Thyroid gland (tissue), 4 donors: ENCODE measurements at places on chromosomes 11 and 22. TPM values are rescaled to one million over a fixed set of nuclear protein-coding genes. Genes with fewer than 3 reads are reported as not detected.

DNA sequence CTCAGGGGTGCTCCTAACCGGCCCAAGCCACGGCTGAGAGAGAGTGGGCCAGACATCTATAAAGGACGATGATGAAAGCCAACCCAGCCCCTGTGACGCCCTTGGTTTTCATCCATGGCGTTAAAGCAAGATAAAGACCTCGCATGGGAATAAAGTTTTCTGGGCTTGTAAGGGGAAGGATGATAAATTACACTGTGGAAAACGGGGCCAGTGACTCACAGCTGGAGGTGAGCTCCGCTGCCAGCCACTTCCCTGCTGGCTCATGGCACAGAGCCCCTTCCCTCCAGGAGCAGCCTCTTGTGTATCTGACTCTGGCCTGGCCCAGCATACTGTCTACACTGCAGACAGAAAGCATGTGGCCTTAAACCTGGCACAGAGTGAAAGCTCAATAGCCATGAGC lies 503.2 kb upstream of the B3GAT1 start:
- peak; percentile 39 for DNase-seq

- DNase-seq = peak; percentile 78
These were observed at the start of gene HSPA8 for GRCh38 chr11:123061403-123062157. HSPA8 (minus strand) TSS chr11:123062136; CDS start chr11:123061324, 812 bp downstream.

DNA sequence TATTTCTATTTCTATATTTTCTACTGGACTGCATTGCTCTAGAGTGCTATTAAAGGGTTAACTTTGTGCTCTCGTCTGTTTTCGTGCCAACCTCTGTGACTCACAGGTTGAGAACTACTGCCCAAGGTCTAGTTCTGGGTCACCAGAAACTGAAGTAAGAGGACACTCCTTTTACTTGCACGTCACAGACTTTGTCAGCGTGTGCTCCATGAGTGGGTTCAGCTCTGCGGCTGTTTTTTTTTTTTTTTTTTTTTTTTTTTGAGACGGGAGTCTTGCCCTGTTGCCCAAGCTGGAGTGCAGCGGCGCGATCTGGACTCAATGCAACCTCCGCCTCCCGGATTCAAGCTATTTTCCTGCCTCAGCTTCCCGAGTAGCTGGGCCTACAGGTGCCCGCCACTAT lies 49.8 kb downstream of the CLMP start:
- peak; percentile 61 for DNase-seq

DNA sequence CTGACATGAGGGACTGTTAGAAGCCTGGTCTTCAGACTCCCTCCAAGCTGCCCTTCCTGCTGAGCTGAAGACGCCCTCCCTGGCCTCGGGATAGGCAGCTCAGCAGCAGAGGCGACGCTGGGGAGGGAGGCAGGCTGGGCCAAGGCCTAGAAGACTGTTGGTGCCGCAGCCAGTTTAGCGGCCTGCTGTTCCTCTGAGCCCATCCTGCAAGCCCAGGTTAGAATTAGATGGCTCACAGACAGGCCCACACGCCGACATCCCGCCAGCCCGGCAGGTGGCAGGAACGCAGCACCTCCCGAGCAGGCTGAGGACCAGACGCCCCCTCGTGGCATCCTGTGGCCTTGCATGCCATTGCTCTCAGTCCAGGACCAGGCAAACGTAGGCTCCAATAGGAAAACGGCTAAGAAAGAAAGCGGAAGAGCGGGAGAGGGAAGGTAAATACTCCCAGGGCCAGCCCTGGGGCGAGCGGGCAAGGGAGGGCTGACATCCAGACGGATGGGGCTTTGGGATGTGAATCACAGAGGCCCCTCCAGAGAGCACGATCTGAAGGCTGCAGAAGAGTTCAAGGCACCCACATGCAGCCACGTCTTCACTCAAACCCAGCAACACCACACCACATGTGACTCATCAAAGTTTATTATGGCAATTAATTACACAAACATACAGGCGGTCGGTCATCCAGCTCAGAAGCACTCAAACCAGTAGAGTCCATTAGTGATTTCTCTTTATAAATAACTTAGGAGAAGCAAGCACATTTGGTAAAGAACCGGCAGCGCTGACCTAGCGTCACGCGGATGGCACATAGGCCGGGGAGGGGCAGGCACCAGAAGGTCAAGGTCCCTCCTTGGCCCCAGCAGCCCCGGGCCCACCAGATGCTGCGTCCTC lies 27.6 kb downstream of the CD5 start:
- DNase-seq = peak; percentile 86

DNA sequence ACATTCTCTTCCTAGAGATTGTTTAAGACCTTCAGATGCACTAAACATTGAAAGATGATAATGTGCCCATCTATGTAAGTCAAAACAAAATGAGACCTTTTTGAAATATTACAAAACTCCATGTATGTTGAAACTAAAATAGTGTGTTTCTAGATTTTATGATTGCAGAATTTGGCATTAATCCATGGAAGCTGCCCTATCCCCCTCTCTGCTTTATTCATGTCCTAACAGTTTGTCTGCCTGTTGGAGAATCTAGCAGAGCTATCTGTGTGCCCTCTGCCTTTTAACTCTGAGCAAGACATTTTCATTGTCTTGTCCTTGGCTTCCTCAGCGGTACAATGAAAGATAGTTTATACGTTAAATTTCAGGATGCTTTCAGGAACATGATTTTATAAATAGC lies 105.5 kb downstream of the FAT3 start:
- DNase-seq = no peak

Gene RHBDD3
- total RNA-seq = 54.9 TPM

DNA sequence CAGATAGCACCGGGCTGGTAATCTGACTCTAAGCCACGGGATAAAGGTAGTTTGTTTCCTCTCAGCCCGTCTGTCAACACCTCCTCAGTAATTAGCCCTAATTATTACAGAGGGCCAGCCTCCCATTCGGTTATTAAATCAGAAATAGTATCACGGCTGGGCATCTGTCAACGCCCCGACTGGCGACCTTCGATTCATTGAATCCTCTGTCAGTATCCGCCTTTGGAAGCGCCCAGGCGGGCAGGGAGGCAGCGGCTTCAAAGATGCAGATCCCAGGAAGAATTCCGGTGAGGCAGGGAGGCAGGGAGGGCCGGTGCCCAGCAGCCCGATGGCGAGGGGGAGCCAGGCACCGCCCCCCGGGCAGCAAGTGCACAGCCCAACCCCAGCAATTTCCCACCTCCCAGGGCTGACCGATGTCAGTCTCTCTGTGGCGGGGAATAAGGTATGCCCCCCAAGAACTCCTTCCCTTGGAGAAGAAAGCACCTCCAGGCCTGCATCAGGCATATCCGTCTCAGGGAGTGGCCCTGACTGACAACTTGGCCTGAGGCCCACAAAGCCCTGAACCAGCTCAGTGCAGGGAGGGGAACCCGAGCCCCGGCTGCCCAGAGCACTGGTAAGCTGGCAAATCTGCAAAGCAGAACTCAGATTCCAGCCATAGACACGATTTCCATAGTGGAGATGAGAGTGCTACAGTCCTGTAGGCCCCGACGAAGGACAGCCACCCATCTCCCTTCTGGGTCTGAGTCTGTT lies 11.4 kb downstream of the GNB1L start:
- DNase-seq = no peak

DNA sequence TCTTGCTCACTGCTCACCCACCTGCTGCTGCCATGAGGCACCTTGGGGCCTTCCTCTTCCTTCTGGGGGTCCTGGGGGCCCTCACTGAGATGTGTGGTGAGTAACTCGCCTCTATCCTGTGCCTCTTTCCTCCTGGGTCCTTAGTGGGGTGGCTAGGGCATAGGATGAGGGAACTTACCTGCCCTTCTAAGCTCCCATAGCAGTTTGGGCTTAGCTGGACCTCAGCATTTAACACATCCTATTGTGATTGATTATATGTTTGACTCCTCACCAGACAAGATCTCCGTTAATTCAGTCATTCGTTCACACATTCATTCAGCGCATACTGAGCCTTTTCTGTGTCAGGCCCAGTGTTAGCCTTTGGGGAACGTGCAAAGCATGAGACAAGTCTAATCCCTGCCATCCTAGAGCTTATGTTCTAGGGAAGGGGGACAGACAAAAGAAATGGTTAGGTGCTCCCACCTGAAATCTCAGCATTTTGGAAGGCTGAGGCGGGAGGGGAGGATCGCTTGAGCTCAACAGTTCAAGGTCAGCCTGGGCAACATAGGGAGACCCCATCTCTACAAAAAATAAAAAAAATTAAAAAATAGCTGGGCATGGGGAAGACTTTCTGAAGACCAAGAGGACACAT lies 441 bp downstream of the TCN2 start:
- no peak for DNase-seq

DNA sequence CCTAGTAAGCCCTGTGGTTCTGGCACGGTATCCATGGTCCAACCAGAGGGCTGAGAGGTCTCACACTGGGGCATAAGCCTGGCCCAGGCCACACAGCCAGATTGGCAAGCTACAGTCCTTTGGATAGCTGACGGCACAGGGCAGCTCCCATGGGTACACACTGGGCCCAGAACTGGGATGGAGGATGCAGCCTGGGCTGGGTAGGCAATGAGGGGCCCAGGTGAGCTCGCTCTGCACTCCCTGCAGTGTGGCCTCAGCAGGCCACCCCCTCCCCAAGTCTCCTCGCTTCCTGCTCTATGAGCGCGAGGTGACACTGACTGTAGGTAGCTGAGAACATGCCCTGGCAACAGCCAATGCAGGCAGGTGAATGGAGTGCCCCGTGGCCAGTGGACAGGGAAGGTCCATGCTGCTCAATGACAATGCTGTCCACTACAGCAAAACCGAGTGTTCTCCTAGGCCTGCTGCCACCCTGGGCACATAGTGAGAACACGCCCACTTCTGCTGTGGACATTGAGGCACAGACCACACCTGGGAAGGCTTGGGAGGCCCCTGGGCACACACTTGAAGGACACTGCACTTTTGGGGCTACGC lies 3.8 kb downstream of the ARVCF start:
- DNase-seq = no peak

GRCh38 chr11:282171-282570 lies 4.0 kb downstream of the NLRP6 start:
- DNase-seq = no peak

DNA sequence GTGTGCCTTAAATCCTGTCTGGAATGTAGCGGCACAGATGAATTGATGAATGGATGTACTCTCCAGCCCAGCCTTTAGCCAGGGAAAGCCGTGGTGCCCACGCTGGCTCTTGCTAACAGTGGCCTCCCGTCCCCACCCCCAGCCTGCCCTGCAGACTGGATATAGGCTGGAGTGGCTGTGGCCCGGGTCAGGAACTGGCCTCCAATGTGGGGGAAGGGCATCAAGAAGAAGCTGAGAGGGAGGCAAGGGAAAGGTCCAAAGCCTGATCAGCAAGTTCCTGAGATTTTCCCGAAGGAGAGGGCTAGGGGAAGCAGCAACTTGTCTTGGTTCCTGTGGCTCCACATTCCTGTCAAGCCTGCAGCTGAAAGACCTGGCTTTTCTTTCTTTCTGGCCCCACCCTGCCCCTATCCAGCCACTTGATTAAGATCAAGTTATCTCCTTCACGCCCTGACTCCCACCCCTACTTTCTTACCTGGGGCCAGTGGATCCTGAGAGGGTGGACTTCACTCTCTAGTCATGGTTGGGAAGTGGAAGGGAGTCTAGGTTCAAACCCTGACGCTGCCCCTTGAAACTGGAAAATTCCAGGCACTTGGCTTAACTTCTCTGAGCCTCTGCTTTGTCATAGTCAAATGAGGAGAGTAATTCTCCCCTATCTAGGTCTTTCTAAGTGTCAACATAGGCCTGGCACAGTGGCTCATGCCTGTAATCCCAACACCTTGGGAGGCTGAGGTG lies 11.0 kb upstream of the MICALL1 start:
- peak; percentile 49 for DNase-seq

Gene OR8D4
- total RNA-seq = not detected
